ENCODE measurements at places on chromosomes 2 and 18.

DNA sequence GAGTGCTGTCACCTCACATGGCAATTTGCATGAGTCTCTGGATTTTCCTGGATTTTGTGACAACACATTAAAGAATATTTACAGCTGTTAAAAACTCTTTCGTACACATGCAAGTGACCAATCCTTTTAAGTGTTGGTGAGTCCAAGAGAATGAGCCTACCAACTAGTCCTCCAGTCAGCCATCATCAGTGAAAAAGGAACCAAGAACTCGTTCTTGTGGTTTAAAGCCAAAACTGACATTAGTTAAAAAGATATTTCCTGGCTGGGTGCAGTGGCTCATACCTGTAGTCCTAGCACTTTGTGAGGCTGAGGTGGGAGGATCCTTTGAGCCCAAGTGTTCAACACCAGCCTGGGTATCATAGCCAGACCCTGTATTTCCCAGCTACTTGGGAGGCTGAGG, 215.4 kb upstream of the ITGA4 start:
- no peak for DNase-seq

- no peak for DNase-seq
Measured at GRCh38 chr18:21513292-21513691, 87.2 kb downstream of the ESCO1 start.

GRCh38 chr2:195695002-195695631, 38.1 kb downstream of the SLC39A10 start:
- DNase-seq: no peak

GRCh38 chr2:201358684-201359083, 1.5 kb upstream of the FLACC1 start:
- DNase-seq: no peak

- DNase-seq: no peak
Measured at GRCh38 chr2:7016601-7017211, 99.5 kb downstream of the RNF144A start.

DNA sequence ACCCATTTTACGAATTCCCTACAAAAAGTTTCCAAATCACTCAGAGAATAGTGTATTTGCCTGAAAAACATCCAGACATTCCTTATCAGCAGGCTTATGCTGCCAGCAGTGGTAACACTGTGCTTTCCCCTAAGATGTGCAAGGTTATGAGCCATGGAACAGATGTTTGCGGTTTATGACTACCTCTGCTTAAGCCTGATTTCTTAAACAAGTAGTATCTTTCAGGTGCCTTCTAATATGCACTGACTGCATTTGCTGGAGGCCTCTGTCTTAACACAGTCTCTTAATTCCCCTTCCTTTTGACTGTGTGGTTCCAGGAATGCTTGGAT, 54.8 kb downstream of the CDC42EP3 start:
- DNase-seq: no peak

Data from right lobe of liver (tissue), 6 donors.